ENCODE measurements at places on chromosomes 2 and 18. TPM values are rescaled to one million over a fixed set of nuclear protein-coding genes. Genes with fewer than 3 reads are reported as not detected.

DNA sequence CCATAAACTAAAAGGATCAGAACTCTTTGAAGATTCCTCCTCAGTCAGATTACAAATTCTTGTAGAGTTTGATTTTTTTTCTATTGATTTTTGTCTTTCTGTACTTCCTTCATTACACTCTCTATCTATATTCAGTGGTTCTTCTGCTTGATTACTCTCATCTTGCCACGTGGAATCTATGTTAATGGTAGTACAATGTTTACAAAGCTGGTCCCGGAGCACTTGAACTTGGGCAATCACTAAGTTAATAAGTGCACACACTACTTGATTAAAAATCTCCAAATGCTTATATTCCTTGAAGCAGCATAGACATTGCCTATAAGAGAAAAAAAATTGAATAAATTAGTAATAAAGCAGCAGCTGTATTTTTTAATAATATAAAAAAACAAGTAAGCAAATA lies 65.1 kb downstream of the USP34 start:
- DNase-seq: no peak

- no peak for DNase-seq
Observed at GRCh38 chr2:18750672-18751554, 161.5 kb upstream of the NT5C1B start.

DNA sequence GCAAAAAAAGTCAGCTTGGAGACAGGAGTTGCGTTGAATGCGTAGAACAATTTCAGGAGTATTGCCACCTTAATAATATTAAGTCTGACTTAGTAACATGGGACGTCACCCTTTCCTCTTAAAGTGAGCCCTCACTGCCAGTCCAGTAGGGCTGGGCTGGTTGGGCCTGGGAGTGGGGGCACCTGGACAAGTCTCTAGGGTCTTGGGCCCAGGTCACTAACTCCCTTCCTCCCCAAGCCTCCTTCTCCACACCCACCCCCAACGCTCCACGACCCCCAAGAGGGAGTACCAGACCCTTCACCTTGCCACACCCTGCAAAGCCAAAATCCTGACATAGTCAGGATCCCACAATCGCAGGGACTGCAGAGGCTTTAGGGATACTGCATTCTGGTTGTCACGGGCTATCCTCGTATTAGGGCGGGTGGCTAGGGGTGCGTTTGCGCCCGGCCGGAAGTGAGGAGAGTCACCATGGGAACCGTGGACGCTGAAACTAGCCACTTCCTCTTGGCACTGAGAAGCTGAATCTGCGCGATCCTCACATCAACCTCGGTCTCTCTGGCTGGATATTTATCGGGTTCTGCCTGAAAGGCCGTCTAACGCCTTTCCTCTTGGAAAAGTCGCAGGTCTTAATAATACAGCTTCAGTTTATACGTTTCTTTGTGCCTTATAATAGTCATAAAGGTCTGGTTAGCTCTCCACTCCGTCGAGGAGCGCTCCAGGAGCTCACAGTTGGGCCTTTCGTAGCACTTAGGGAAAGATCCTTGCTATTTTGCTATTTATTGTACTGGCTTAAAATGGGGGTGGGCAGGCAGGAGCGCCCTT lies 10.3 kb upstream of the CXXC1 start:
- no peak for DNase-seq

- no peak for DNase-seq
Observed at GRCh38 chr18:27723168-27723567, 453.8 kb downstream of the CDH2 start.

TCF23 gene
- 0.56 TPM for total RNA-seq
